ENCODE measurements at places on chromosomes 7 and 10. TPM values are rescaled to one million over a fixed set of nuclear protein-coding genes. Genes with fewer than 3 reads are reported as not detected.

DNA sequence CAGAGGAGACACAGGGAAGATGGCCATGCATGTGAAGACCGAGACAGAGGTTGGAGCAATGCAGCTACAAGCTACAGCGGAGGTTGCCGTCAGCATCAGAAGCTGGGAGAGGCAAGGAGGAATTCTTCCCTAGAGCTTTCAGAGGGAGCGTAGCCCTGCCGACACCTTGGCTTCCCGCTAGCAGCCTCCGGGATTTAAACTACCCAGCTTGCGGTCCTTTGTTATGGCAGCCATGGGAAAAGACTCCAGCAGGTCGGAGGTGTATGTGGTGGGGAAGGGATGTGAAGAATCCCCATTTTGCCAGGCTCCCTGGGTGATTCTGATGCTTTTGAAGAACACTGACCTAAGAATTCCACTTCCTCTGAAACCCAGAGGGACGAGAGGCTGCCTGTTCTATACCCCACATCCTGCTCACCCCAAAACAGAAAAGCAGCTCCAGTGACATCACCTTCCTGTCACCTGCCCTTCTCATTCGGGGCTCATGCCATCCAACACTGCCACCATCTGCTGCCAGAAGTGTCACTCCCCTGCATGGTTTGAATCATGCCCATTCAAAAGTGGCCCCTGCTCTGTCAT, 3.3 kb upstream of the SEPHS1 start:
- DNase-seq = no peak

DNA sequence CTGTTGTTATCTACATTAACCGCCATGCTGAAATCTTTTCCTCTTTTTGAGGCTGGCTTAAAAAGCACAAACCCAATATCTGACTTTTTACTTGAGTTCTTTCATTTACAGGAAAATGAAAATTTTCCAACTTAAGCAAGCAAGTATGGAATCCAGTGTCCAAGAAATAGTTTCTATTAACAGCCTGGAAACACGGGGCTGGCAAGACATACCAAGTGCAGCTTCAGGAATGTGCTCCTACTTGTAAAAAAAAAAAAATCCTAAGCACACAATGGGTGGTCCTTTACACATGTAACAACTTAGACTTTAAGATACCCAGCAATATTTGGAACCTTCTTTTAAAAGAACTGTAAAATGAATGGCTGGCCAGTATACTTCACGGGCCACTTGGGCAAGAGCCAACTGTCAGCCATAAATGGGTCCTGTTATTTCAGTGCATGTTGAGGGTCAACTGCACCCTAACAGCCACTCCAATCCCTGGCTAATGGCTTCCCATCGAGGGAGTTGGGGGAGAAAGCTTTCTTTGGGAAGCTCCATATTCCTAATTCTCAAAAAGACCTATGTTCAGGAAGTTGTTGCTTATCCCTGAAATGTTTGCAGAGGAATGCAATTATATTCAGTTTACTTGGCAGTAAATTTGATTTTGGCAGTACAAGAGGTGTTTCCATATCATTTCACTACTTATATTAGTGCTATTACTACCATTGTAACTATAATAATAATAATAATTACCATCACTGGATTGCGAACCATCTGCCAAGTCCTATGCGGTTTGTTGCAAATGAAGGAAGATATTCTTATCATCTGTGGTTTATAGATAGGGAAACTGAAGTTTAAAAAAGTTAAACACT, 236.4 kb upstream of the TMEM72 start:
- no peak for DNase-seq

TFR2 gene
- 0.11 TPM for total RNA-seq

DNA sequence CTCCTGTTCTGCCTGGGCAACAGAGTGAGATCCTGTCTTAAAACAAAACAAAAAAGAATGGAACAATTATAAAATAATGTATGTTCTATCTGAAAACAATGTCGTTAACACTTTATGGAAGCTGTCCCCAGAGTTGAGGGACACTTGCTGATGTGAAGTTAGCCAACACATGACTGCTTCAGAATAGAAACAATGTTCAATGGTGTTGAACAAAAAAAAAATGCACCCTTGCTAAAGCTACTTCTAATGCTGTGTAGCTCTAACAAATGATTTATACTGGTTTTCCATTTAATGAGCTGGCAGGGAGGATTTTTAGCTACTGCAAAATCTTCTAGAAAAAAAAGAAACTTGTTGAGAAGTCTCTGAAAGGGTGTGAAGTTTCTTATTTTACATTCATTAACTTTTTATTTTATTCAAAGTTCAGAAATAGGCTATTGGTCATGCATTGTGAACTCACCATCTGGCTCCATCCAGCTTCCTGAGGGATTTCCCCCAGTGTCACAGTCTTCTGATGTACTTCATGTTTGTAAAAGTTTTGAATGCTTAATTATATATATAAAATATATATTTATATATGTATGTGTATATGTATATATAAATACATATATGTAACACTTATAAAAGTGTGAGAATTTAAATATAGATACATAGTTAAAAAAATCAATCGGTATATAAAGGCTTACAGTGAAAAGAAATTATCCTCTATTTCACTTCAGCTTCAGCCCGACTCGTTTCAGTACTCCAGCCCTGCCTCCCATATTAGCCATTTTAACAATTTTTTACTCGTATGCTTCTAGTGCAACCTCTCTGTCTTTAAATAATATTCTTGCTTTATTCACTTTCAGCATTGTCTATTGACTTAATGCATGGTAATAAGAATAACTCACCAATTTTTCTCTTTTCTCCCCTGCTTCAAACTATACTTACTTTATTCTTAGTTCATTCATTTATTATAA, 35.0 kb downstream of the HDAC9 start:
- DNase-seq = no peak

DNA sequence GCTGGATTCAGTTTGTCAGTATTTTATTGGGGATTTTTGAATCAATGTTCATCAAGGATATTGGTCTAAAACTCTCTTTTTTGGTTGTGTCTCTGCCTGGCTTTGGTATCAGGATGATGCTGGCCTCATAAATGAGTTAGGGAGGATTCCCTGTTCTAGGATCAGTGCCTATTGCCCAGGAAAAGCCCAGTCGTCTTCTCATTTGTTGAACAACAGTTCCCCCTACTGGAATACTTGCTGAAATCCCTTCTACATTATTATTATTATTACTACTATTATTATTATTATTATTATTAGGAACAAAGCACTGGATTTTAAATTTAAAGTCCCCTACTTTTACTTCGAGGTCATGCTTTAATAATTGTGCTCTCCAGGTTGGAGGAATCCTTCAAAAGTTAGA, 528.9 kb downstream of the MAGI2 start:
- DNase-seq = peak; percentile 61

- DNase-seq = peak; percentile 4
Measured at GRCh38 chr10:22518167-22518724, 172.9 kb downstream of the SPAG6 start.

DNA sequence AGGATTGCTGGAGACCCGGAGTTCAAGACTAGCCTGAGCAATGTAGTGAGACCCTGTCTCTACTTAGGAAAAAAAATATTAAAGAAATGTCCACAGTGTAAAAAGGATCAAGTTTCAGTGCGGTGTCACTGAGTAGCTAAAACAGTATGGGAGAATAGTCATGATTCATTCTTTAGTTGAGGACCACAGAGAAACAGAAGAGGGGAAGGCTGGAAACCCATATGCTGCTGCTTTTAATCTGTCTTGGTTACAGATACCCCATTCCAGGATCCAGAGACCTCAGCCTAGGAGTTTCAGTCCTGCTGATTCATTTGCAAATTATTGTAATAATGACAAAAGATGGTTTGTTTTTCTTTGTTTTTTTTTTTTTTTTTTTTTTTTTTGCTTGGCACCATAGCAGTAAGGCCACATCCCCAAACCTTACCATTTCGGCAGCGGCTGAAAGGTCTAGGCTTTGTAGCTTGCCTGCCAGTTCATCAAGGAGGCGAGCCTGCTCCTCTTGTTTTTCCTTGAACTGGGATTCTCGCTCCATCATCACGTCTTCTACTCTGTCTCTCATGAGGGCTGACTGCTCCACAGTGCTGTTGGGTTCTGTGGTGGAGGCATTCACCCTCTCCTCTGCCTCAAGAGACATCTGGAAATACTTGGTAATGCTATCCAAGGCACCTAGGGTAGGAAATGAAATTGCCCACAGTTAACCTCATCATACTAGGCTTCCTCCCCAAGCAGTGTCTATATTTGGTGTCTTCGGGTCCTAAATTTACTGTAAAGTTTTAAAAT, 44.2 kb downstream of the DLD start:
- DNase-seq = peak; percentile 68

TCERG1L gene
- not detected for total RNA-seq

CREB5 gene
- total RNA-seq = 14.8 TPM

DNA sequence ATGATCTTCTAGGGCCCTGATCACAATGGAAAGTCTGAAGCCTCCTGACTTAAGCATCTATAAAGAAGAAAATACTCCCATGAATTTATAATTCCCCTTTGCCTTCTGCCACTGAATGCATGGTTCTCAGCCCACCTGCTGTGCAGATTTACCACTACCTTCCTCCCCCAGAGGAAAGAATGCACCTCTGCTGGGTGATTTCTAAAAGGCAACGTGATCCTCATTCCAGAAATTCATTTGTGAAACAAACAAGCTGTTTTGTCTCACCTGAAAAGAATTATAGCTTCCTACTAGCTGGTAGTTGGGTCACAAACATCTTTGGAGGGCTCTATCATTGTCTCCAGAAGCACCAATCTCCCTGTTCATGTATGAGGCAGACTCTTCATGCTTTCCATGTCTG, 320.2 kb downstream of the CDC14C start:
- no peak for DNase-seq

GRCh38 chr10:55266797-55267196, 465.8 kb upstream of the PCDH15 start:
- no peak for DNase-seq

GRCh38 chr7:100942045-100942774, 7.1 kb upstream of the MUC3A start:
- no peak for DNase-seq

DNA sequence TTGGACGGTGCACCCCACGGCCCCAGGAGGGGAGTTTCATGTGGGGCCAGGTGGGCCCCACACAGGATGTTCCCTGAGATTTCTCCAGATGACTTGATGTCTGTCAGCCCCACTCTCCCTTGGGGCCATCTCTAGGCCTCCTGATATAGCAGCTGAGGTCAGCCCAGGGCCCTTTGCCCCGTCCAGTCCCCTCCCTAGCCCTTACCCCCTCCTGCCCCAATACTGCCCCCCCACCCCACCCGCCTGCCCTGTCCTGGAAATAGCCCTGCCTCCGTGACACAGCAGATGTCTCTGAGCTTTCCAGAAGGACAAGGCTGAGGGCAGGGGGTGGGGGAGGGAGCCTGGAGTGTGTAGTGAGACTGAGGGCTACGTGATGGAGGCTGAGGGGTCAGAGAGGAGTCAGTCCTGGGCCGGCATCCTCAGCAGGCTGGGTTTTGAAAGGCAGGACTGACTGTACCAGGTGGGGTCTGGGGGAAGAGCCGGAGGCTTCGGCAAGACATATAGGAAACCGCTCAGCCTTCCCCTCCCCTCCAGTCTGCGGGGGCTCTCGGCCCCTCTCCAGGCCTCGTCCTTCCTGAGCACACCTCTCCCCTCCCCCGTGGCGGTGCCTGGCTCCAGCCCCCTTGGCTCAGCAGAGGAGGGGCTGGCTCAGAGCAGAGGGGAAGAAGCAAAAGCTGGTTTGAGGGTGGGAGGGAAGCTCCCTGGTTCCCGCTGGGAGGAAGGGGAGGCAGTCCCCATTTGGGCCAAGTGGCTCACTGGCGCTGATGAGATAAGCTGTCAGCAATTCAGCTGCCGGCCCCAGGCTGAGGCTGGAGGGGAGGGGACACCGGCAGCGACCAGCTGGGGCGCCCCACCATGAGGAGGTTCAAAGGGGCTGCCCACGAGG, 2.0 kb downstream of the FLNC start:
- peak; percentile 63 for DNase-seq

PLEKHS1 gene
- not detected for total RNA-seq
